ENCODE measurements at places on chromosomes 7 and 10.

DNA sequence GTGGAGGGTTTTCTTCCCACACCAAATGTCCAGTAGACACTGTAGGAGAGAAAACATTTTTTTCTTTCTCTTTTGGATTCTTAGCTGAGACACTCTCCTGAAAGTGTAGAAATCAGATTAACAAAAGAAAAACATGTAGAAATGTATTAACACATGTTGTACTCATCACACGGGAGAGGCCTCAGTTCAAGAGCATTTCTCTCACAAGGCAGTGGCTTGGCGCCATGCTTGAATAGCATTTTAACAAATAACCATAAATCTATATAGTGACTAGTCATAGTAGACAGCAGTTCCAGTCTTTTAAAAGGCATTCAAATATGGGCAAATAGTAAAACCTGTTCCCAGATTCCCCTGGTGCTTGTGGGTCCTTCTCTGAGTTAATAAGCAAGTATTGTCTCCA is 38.3 kb upstream of the GHITM start:
- no peaks in the 10 kb centered on the region for H3K36me3 ChIP-seq
- H3K27ac ChIP-seq: no peak overlapping the region
- DNase-seq: no peak

DNA sequence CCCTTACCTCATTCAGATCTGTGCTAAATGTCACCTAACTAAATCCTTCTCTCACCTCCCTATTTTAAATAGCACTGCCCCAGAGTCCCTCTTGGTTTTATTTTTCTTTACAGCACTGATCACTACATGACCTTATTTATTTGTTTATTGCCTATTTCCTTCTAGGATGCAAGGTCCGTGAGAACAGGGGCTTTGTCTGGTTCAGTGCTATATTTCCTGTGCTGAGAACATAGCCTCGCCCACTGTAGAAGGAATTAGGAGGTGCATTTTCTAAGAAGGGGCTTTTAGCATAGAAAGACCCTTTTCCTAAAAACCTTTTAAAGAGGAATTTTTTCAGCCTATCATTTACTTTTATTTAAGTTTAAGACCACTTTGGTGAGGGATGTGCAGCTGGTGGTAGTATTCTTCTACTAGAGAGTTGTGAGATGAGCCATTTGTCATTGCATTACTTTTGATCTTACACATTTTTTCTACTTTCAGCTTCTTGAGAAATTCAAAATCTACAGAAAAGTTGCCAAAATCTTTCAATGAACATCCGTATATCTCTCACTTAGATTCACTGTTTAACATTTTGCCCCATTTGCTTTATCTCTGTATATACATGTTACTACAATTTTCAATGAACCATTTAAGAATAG is 13.5 kb upstream of the PCGF5 start:
- no peak overlapping the region for H3K27ac ChIP-seq
- no peak for DNase-seq
- no peaks in the 10 kb centered on the region for H3K36me3 ChIP-seq
- no peak overlapping the region for H3K4me3 ChIP-seq

DNA sequence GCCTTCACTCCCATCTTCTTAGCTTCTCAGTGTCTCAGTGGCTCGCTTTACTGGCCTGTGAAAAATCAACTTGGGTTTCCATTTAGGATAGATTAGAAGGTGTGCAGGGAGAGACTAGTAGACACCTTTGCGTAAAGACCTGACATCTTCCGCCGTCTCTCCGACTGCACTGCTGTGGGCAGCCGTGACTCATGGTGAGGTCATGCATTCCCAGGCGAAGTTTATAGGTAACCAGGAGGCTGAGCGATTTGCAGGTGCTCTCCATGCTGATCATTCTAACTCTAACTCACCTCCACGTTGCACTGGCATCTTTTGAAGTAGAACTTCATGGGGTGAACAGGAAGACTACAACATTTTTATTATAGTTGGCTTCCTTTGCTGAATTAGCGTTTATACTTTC is 68.0 kb upstream of the ZNF438 start:
- no peak for DNase-seq
- H3K4me1 ChIP-seq: no peaks in the 10 kb centered on the region
- H3K27me3 ChIP-seq: no peaks in the 10 kb centered on the region
- H3K4me3 ChIP-seq: no peak overlapping the region

- no peak overlapping the region for H3K4me3 ChIP-seq
- DNase-seq: no peak
- no peaks in the 10 kb centered on the region for H3K36me3 ChIP-seq
- no peak overlapping the region for H3K27ac ChIP-seq
These were observed 14.1 kb upstream of the LAMB1 start for GRCh38 chr7:108016841-108017775.

DNA sequence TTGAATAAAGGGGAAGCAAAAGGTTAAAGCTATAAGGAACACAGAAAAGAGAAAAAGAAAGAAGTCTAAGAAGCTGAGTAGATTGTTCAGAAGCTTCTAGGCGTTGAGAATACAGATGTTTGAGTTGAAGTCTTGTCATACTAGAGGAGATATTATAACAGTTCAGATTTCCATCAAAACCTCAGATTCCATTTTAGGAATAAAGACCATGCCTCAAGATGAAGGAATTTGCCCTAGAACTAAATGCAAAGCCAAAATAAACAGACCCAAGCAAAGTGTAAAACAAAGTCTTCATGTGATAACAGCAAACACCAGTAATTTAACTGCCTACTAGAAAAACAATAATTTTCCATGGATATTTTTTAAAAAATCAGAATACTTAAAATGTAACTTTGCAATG is 476.5 kb upstream of the POT1 start:
- H3K36me3 ChIP-seq: no peaks in the 10 kb centered on the region
- no peak for DNase-seq
- no peak overlapping the region for H3K4me3 ChIP-seq

- peaks cover 8% of the 10 kb centered on the region for H3K4me1 ChIP-seq
- no peak overlapping the region for H3K4me3 ChIP-seq
- peak; percentile 70 for DNase-seq
- no peaks in the 10 kb centered on the region for H3K36me3 ChIP-seq
- H3K27me3 ChIP-seq: no peaks in the 10 kb centered on the region
These were observed 44.9 kb downstream of the MYPN start for GRCh38 chr10:68154211-68154497.

- no peak overlapping the region for H3K27ac ChIP-seq
- no peaks in the 10 kb centered on the region for H3K27me3 ChIP-seq
- DNase-seq: no peak
- H3K4me3 ChIP-seq: no peak overlapping the region
These were observed 290.1 kb downstream of the TCERG1L start for GRCh38 chr10:131021246-131021895.

GRCh38 chr7:84783141-84783778 is 403.6 kb downstream of the SEMA3D start:
- no peaks in the 10 kb centered on the region for H3K36me3 ChIP-seq
- no peak overlapping the region for H3K4me3 ChIP-seq
- no peak for DNase-seq
- no peaks in the 10 kb centered on the region for H3K4me1 ChIP-seq
- H3K27ac ChIP-seq: no peak overlapping the region
